ENCODE measurements at places on chromosomes 7 and 10.

GRCh38 chr10:113474752-113475151, 78.1 kb upstream of the HABP2 start:
- DNase-seq = peak; percentile 94

DNA sequence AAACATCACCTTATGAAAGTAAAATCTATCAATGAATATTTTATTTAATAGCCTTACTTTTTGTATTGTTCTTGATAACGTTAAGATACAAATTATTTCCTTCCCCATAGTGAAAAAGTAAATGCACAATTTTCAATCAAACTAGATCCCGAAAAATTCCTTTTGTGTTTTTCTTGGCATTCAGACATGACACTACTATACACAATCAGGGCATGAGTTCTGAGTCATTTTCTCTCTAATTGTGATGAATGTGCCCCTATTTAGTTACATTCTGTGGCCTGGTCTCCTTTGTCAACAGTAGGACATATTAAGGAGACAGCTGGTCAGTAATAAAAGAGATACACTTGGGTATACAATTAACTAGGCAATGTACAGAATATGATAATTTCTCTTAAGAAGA, 19.8 kb downstream of the COL1A2 start:
- DNase-seq = peak; percentile 70

GRCh38 chr7:5296015-5296610, 13.4 kb downstream of the SLC29A4 start:
- no peak for DNase-seq

GRCh38 chr10:114000457-114001010, 43.1 kb upstream of the ADRB1 start:
- no peak for DNase-seq

DNA sequence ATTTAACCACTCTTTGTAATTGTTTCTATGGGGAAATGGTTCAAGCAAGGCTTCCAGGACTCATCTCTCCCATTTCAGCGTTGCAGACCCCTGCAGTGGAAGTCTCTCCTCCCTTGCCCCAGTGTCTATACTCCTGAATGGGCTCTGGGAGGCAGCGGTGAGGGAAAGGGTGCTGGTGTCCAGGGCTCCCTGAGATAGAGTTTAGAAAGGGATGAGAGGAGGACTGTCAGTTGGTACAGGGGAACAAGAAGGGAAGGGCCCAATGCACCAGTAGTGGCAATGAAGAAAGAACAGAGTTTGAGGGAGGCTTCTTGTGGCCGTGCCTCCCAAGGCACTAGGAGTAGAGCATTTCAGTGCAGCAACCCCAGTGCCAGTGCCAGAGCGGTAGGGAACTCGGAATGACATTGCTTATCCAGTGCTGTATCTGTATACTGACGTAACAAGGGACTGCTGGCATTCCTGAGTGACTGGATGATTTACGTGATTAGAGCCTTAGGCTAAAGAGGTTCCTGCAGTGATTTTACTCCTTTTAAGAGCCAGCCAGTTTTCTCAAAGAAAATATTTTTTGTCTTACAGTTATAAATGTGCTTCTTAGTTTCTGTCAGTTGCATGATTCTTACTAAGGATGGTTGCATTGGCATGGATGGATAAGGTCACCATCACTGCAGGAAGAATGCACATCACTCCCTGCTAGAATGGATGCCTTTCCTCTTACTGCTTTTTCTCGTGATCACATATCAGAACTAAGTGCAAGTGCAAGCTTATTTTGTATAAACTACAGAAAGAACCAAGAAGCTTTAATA, 28.0 kb downstream of the PRPF18 start:
- DNase-seq = peak; percentile 52

- no peak for DNase-seq
Observed at GRCh38 chr7:131726031-131726430, 169.6 kb upstream of the PODXL start.

DNA sequence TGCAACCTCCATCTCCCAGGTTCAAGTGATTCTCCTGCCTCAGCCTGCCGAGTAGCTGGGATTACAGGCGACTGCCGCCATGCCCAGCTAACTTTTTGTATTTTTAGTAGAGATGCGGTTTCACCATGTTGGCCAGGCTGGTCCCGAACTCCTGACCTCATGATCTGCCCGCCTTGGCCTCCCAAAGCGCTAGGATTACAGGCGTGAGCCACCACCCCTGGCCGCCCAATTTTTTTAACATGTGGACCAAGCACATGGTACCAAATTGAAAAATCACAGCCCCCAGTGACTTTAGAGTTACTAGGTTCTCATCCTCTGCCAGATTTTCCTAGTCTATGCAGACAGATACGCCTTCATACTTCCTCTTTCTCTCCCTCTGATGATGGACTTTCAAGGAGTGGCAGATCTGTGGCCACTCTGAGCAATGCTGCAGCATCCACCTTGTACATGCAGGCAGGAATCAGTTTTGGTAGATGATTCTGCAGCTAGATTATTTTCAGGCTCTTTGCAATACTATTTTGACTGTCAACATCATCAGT, 34.0 kb upstream of the EZH2 start:
- no peak for DNase-seq

GRCh38 chr7:106915873-106916272, 50.8 kb downstream of the PIK3CG start:
- no peak for DNase-seq

All from AG10803 (cell line).